Hematopoietic multipotent progenitor cell treated with erythropoietin and hydrocortisone succinate and interleukin-3 and kit ligand, for 4 days (in vitro differentiated cells): ENCODE measurements at places on chromosomes 6 and 20.

DNA sequence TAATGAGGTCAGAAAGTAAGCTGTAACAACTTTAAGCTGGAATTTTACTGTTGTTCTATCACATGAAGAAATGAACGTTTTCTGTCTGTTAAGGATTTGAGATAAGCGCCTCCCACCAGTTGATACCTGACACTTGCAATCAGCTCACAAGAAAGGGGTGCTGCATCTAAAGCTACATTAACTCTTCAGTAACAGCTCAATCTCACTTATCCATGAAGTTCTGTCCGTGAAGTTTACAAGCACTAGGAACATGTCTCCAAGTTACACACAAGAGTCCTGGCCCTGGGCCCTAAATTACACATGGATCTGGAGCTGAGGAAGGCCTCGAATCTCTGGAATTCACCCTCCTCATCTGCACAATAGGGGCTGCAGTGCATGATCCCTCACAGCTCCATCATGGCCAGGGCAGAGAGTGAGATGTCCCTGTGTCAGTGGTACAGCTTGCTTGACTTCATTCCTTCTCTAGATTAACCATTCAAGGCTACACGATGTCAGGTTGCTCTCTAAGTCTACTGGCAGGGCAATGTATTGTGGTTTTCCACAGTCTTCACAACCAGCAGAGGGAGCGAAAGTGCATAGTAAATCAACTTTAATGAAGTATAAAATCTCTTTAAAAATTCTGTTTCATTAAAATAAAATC lies 182.4 kb upstream of the MCHR2 start:
- DNase-seq: peak; percentile 30

DNA sequence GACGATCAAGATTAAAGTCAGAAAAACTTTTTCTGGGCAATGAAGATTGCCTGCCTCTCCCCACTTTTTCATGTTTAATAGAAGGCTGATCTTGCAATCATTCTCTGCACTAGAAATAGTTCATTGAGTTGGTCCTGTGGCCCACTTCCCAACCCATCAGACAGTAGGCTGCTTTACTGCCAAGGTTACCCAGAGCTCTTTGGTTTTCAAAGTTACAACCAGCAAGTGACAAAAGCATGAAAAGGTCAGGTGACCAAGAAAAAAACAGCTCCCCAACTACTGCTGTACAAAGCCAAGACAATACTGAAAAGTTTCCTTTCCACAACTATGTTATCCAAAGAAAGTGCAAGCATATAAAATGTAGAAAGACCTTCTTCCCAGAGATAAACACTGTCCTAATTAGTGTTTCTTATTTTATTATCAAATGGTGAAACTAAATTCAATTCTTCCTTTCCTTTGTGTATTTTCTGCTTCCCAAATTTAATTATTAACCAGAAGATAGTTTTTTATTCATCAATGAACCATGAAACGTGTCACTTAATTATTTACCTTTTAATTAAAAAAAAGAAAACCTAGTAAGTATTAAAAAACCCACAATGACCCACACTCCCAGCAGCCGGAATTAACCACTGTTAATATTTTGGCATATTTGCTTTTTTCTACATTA lies 16.6 kb downstream of the DNAAF9 start:
- DNase-seq: no peak

DNA sequence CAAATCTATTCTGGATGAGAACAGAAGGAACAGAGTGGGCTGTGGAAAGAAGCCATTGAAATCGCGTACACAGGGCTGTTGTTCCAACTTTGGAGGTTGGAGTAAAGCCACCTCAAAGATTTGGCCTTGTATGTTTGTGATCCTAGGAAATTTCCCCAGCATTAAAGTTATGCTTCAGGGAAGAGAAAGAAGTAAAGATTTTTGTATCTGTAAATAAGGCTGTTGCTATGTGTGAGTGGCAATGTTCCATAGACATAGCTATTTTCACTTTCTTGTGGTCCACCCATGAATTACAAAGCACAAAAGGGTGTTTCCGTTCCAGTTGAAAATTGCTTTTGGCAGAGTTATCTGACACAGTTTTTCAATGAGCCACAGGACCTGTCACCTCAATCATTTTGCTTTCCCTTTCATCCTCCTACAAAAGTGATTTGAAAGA lies 321.3 kb downstream of the TFAP2B start:
- DNase-seq: no peak

- DNase-seq: no peak
Observed at GRCh38 chr20:2244993-2245392, 50.8 kb upstream of the TGM3 start.

- DNase-seq: no peak
Observed at GRCh38 chr6:162404951-162405350, 322.6 kb downstream of the PRKN start.

DNA sequence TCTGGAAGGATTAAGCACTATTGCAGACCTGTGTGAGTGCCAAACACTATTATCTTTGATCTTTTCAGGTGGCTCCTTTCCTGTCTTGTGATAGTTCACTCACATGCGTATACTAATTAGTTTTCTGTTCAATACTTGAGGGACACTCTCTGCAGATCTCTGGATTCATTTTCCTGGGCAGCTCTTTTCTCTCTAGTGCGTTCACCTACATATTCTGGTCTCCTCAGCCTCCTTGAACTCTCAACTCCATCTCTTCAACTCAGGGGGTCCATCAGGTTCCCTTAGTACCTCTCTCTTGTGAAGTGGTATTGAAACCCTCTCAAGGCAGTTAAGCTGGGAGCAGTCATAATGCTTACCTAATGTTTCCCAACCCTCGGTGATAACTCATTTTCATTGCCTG lies 1218.1 kb upstream of the MAP3K7 start:
- no peak for DNase-seq

DNA sequence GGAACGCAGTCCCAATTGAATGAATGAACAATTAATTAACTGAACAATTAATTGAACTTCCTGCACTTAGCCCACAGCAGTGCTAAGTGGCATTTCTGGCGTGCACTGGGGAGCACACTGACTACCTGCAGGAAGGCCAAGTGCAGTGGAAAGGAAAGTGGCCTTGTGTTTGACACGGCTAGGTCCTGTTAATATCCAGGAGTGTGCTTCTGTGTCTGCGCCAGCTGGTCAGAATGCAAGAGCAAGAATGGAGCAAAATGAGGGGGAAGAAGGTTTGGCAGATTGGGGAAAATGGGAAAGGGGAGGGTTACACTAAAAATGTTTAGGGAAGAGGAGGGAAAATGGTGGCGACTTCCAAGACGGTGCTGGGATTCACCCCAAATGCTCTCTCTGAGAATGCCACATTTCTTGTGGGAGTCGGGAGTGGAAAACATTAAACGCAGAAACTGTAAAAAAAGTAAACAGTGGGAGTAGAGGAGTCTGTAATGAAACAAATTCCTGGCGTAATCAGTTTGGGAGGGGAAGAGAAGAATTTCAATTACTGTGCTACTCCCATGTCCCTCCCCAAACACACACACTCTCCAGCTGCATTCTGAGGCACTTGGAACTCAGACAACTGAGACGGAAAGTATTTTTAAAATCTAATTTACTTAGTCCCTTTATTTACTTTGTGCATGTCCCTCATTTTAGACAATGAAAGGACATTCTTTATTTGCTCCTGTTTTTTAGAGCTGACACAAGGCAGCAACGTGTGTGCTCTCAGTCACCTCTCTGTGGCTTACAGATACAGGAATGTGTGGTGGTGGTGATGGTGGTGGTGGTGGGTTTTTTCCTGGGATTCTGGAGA lies 64.1 kb downstream of the CLIC5 start:
- DNase-seq: no peak

- DNase-seq: peak; percentile 95
Observed at GRCh38 chr6:28218312-28219248, 6.5 kb upstream of the ZSCAN9 start.

DNA sequence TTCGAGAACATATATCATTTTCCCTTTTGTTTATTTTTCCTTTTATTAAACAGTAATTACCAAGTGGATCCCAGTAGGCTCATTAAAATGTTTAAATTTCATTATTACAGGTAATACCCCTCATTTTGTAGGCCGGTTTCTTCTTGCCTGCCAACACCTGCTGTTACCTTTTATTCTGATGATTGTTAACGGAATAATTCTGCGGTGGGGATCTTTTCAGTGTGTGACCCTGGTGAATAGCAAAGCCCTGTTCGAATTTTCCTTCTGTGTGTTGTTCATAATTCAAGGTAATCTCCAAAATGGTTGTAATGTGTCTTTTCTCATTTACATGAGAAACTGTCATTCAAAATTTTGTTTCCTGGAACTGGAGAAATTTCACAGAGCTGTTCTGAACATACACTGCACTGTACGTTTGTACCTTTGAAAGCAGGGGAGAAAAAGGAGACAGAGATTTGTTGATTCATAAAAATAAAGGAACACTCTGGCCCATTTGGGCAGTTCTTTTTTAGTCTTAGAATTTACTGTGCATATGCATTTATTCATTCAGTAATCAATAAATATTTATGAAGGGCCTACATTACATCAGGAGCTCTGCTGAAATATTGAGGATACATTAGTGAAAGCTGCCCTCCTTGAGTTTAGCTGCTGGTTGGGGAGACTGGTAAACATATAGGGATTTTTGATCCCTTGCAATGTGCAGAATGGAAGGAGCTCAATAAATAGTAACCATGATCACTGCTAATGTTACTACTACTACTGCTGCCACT lies 502.0 kb downstream of the QKI start:
- DNase-seq: no peak

GRCh38 chr6:136113736-136114173 lies 136.4 kb downstream of the MTFR2 start:
- peak; percentile 74 for DNase-seq

- DNase-seq: no peak
Observed at GRCh38 chr6:81988871-81989270, 236.4 kb upstream of the TENT5A start.

DNA sequence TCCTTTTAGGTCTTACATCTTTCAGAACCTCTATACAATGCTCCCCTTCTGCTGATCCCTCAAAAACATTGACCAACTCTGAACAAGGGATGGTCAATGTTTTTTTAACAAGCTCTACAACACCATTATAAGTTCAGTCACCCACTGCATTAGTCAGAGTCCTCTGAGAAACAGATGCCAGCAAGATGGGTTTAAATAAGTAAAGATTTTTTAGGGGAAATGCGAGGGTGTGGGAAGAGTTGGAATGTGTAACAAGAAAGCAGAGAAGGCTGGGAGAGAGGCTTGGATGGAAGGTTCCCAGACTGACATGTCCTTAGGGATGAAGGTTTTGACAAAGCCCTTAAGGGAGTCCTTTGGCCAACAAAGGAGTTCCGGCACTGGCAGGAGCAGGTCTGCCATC lies 478.3 kb downstream of the FRK start:
- DNase-seq: no peak

- no peak for DNase-seq
Observed at GRCh38 chr20:24166123-24166381, 177.5 kb upstream of the GGTLC1 start.

DNA sequence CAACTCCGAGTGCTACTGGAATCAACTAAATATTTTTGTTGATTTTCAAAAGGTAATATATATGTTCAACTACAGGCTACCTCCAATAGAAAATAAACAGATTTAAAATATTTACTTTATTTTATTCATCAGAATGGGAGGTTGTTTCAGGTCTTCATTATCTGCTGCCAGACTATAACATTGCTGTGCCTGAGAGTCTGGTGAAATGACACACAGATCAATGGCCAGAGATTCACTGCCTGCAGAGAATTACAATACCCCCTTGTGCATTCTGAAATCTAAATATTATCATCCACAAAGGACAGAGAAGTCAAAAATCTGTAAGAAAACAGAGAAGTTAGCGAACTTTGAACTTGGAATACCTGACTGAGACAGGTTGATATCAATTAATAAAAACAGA lies 667.8 kb upstream of the GJE1 start:
- DNase-seq: no peak

DNA sequence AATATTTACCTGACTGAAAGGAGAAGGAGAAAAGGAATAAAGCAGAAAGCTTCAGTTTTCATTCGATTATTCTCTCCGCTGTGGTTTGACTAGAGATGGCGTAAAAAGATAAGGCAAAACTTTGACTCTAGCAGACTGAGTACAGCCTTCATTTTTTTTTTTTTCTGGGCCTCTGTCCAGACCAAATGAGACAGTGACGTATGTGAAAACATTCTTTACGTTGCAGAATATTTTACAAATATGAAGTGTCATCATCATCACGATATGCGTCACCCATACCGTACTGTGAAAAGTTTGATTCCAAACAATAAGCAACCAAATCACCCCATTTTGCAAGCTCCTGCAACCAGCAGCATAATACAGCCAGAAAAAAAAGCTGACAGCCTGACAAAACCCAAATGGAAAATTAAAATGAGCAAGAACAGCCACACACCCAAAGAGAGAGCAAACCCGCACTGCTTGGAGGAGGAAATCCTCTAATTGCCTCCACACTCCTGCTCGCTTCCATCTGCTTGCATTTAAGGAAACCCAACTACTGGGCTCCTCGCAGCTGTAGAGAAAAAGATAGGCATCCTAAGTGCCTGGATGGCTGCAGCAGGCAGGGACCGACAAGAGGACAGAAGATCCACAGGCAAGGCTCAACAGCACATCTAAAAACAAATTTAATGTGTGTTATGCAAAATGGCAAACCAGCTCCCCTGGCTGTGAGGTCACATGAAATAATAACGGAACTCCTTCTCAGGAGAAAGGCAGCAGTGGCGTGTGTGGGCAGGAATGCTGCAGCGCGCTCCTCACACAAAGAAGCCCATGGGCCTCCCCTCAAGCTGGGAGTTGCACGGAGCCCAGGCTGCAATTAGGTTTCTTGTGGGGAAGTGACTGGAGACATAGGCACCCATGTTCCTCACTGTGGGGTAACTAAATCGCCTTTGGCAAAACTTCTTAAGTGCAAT lies 113.1 kb downstream of the FYN start:
- peak; percentile 62 for DNase-seq

DNA sequence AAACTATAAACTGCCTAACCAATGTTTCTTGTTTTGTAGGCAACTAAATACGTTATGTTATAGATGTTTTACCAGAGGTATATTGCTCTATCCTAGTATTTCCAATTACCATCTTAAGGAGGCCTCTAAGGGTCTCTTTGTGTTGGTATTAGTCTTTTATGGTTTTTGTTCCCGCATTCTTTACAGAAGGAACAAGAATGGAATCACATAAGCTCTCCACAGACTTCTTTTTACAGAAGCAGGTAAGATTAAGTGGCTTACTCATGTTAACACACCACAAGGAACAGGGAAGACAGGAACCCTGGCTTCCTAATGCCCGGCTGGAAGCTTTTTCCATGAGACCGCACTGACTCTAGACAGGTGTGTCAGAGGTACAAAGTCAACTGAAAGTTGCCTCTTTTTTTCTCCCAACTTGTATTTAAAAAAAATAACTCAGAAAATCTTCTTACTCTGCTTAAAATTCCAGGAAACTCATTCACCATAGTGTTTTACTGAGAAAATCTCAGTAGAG lies 55.1 kb downstream of the FKBP5 start:
- no peak for DNase-seq

DNA sequence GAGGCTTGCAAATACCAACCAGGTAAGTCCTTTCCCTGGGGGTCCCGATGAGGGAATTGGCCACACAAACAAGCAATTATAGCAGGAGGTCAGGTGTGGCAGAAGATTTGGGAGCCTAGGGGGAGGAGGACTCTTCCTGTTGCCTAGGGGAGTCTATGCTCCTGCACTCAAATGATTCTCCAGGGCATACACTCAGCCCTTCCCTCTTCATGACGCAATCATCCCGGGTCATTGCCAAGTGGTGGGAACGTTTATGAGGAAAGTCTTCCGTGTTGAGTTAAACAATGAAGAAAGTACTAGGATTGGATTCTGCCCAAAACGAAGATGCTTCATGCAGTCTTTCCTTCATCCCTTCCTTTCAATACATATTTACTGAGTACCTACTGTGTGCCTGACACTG lies 186.5 kb upstream of the TSHZ2 start:
- DNase-seq: no peak

- DNase-seq: no peak
Observed at GRCh38 chr6:163862701-163863100, 448.2 kb downstream of the QKI start.

GRCh38 chr20:54122189-54122588 lies 51.6 kb downstream of the CYP24A1 start:
- DNase-seq: no peak
